Kasumi-1 (cell line): ENCODE measurements at places on chromosomes 3 and 15.

DNA sequence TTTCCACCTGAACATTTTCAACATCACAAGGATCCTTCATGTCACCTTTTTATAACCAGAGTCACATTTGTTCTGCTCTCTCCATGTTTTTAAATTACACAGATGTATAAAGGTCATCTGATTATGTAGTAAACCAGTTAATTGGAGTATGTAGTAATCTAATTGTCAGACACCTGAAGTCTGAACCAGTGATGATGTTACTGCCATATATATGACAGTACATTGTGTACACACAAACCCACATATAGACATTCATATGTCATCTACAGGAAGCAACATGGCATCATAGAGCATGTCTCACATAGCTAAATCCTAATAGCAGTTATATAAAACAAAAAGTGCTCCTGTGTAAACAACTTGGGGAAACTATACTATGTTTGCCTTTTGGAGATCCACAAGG, 95.9 kb upstream of the PRR23C start:
- no peak for DNase-seq

DNA sequence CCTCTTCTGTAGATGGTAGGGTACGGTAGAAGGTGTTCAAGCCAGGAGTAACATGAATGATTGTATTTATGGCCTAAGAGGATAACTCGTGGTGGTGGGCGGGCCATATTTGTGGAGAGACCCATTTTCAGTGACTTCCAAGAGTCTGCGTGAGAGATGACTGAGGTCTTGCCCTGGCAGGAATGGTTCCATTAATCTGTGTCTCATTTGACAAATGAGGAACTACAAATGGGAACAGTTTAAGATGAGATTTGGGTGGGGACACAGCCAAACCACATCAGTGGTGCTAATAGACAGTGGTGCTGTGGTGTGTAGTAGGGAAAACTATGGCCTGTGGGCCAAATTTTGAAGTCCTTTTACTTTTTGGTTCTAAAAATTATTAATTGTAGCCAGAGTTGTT, 47.1 kb downstream of the FLNB start:
- DNase-seq = peak; percentile 5

DNA sequence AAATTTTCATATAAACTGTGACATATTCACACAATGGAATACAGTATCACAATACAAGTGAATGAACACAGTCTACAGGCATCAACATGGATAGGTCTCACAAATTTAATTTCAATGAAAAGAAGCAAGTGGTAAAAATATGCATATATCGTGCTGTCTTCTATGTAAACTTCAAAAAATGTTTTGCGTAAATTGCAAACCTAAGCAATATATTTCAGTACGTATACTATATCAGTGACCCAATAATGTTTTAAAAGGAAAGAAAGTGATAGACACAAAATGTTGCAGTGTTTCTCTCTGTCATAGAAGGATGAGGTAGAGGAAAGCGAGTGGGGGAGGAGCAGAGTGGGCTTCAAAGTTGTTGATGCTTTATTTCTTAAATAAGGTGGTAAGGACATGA, 468.4 kb upstream of the CNTN3 start:
- no peak for DNase-seq

- no peak for DNase-seq
Measured at GRCh38 chr3:106423321-106424225, 554.8 kb upstream of the CBLB start.

DNA sequence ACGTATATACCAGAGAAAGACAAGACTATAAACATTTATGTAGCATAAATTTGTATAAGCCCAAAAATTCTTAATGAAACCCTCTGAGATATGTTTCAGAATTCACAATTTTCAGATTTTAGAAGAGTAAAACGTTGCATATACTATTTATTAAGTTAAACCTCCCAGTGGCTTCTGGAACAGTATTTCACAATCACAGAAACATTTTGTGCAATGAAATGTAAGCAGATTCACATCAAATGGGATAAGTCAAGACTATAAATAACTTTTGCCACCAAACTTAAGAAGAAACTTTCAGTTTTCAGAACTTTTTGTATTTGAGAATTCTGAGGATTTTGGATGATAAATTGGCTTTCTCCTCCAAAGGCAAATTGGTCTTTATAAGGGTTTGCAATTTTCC, 9.2 kb downstream of the SLTM start:
- DNase-seq = no peak

GRCh38 chr3:117656391-117656790, 946.8 kb downstream of the TUSC7 start:
- no peak for DNase-seq

DNA sequence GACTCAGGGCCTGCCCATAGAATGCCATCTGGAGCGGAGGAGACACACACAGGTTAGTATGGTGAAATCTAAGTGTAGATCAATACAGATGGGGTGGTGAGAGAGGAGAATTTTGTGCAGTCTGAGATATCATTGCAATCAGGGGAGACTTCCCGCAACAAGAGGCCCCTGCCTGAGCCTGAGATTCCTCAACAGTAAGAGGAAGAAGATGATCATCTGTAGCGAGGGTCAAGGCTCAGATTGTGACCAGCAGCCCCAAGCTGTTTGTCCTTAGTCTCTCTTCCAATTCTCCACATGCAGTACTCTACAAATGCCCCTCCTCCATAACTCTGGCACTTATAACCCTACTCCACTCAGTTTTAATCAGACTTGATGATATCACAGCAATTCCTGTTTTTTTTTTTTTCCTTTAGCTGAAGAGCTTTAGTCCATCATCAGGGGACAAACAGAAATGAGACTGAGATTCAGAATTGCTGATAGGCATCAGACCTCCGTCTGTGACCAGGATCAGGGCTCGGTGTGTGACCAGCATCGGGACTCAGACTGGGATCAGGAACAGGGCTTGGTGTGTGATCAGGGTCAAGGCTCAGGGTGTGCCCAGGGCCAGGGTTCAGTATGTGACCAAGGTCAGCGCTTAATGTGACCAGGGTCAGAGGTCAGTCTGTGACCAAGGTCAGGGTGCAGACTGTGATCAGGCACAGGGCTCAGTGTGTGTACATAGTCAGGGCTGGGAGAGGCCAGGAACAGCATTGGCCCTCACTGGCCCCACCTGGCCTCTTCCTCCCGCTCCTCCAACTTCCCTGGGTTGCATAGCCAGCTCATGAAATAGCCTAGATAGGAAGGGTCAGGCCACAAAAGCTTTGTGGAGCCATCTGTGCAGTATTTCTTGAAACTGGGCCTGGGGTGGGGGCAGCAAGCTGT, 14.1 kb downstream of the LOXL1 start:
- DNase-seq = no peak

GRCh38 chr3:129603991-129604749, 2.3 kb downstream of the PLXND1 start:
- no peak for DNase-seq
